ENCODE measurements at places on chromosomes 4 and X.
A peak's percentile ranks its signal among the peaks of the same experiment; 100 is the strongest.

DNA sequence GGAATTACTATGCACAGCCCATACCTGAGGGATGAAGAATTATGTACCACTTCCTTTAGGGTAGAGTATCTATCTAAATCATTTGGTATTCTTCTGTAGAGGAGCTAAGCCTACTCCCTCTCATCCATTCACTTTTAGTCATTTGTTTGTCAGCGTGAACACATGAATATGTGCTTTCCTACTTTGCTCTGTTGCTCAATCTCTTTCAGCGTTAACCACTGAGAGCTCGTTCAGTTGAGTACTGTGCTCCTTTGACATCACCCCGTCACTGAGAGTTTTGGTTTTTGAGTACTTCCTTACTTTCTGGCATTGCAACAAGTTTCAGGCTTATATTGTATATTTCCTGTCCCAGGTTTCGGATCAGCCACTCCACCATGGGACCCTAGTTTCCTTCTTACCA is 700.6 kb downstream of the NLGN4X start:
- DNase-seq: no peak

DNA sequence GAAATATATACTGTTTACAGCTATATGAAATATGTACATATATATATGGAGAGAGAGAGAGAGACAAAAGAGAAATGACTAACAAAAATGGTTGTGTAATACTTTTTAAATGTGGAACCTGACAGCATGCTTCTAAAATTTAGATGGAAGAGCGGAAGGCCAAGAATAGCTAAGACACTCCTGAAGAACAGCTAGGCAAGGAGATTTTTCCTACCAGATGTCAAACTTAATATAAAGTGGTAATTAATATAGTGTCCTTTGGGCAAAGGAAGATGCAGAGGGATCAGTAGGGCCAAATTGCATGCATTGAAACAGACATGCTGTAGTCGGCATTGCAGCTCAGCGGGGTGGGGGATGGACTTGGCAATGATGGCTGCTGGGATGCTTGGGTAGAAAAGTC is 45.2 kb downstream of the ADD1 start:
- no peak for DNase-seq

- DNase-seq: no peak
Observed at GRCh38 chr4:11039634-11040131, 355.1 kb upstream of the CLNK start.

DNA sequence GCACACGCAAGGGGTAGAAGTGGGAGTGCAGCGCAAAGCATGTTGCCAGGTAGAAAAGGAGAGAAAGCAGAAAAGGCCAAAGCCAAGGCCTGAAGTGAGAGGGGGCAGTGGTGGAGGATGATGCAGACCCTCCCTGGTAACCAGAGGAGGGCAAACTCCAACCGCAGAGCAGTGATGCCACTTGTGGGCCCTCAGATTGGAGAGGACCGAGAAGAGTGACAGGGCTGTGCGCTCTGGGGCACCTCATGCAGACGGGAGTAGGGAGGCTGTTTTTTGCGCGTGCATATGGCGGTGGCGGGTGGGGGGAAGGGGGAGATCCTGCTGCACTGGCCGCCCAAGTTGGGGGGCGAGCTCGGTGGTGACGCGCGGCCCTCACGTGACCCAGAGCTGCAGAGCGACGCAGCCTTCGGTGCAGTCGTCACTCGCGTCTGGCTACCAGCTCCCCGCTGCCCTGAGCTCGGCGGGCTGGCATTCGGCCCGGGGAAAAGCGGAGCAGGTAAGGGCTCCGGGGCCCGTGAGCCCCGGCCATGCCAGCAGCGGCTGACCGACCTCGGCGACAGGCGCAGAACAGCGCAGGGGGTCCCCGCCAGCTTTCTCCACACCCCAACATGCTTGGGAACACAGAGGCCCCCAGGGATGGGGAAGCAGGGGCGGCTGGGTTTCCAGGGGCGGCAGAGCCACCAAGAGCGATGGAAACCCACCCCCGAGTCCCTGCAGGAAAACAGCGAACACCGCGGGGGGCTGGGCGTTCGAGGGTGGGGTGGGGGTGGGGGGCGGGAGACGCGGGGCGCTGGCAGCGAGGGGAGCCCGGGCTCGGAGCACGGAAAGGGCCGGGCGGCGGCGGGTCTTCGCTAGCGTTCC is at the start of gene BEX3:
TSS of gene BEX3 (plus strand) at position 421 of the 861 bp plus-strand sequence. CDS start 984 bp downstream, outside the sequence.
- peak; percentile 17 for DNase-seq

GRCh38 chr4:82484996-82485783 is 54.8 kb downstream of the ENOPH1 start:
- no peak for DNase-seq

GRCh38 chrX:126456136-126456535 is 96.5 kb downstream of the DCAF12L1 start:
- no peak for DNase-seq

GRCh38 chrX:724256-724655 is 93.7 kb downstream of the SHOX start:
- no peak for DNase-seq

- DNase-seq: no peak
Observed at GRCh38 chrX:71604796-71605568, 13.3 kb downstream of the CXCR3 start.

DNA sequence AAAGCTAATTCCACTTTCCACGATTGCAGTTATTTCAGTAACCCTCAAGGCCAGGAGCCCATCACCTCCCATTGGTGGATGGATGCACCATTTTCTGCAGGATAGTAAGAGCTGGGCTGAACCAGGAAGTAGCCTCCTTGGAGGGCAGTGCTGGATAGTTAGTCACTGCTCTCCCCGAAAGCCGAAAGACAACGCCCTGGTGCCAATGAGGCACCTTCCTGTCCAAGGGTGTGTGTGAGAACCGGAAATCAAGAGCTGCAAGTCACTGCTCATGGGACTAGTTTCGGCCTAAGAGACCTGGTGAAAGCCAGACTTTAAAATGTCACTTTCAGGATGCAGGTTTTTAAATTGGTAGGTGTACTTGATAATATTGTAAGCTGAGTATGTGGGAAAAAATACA is 203.8 kb upstream of the HS3ST1 start:
- DNase-seq: no peak

DNA sequence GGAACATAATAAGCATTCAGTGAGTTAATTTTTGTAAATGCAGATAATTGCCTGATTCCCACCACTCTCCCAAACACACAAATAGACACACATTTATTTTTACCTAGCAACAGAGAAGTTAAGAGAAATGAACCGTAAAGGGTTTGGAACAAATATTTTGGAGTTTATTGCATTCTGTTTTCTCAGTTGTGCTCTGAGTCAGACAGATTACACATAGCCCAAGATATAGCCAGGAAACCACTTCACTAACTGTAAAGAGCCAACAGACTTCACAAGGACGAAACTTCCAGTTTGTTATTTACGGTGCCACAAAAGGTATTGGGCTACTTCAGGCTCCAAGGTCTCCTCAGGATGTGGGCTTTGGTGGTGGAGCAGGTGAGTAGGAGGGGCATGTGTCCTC is 217.0 kb downstream of the BMPR1B start:
- DNase-seq: no peak

GRCh38 chr4:124636788-124637187 is 75.7 kb downstream of the ANKRD50 start:
- DNase-seq: no peak

DNA sequence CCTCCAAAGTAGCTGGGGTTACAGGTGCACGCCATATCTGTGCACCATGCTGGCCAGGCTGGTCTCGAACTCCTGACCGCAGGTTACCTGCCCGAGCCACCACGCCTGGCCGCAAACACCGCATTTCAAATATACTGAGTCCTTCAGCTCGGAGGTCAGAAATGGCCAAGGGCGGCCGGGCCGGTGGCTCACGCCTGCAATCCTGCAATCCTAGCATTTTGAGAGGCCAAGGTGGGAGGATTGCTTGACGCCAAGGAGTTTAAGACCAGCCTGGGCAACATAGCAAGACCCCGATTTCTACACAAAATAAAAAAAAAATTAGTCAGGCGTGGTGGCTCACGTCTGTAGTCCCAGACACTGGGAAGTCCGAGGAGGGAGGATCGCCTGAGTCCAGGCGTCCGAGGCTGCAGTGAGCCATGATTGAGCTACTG is 71.9 kb upstream of the PPP2R3B start:
- DNase-seq: no peak
